ENCODE measurements at places on chromosomes 7 and 10.

- DNase-seq = no peak
Measured at GRCh38 chr7:46461334-46461777, 540.3 kb upstream of the IGFBP3 start.

DNA sequence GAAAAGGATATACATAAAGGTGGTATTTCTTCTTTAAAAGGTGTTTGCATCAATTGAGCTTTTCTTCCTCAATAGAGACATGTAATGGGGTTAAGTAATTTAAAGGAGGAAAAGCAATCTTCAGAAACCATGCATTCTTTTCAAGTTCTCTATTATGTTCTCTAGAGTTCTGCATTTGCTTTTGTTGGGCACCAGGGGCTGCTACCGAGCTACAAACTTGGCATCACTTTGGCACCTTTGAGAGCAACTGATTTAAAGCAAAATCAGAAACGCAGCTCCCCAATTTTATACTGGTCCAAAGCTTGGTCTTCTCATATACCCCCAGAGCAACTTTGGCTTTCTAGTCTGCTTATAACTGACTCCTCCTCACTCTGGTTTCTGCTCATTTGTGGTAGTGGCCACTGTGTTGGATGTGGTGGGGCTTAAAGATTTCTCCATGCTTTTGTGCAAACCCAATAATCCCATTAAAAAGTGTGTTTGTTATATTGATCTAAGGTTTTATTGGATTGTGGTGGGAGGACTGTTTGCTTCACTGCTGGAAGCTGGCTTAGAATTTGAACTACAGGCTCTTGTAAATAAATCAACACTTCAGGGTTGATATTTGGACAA is 712.1 kb downstream of the PHTF2 start:
- DNase-seq = no peak

DNA sequence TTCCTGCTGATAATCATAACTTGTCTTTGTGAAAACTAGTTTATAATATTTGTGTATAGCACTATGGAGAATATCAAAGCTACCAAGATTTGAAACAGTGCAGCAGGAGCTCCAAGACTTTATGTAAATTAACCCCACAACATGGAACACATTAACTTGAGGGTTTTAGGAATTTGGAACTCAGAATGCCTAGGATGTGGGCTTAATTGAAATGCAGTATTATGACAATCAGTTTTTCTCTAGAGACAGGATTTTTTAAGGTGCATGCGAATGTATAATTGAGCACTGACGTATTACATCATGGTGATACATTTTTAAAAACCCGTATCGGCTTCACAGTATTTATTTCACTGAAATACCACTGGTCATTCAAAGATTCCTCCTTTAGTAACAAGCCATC is 313.1 kb upstream of the DGKB start:
- DNase-seq = no peak

DNA sequence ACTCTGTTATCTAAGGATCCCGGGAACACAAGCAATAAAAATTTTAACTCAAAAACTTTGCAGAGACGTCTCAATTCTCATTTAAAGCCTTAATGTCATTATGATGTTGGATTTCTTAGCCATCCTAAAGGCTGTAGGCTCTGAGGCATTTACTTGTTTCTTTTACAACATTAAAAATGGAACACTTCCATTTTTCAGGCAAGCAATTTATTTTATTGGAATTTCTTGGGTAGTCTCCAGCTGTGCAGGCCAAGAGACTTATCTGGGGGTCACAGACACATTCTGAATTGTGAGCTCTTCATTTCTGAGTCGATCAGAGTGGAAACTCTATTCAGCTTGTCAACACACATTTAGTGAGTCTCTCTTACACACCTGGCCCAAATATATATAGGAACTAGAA is 48.0 kb upstream of the KIF5B start:
- DNase-seq = no peak

- peak; percentile 28 for DNase-seq
Measured at GRCh38 chr7:104848138-104848990, 165.6 kb upstream of the KMT2E start.

DNA sequence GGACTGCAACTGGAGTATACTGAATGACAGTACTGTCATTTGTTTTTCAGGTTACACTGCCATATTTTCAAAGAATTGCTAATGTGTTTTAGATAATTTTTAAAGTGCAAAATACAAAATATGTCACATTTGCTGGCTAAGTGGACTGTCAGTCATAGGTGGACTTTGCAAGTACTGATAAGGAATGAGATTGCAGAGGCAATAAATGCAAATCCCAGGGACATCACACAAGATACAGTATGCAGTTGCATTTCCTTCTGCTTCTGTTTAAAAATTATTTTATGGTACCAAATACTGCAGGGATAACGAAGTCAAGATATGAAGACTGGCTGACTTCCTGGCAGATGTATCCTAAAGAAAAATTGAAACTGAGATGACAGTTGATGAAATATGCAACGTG is 237.6 kb upstream of the MAGI2 start:
- DNase-seq = no peak

DNA sequence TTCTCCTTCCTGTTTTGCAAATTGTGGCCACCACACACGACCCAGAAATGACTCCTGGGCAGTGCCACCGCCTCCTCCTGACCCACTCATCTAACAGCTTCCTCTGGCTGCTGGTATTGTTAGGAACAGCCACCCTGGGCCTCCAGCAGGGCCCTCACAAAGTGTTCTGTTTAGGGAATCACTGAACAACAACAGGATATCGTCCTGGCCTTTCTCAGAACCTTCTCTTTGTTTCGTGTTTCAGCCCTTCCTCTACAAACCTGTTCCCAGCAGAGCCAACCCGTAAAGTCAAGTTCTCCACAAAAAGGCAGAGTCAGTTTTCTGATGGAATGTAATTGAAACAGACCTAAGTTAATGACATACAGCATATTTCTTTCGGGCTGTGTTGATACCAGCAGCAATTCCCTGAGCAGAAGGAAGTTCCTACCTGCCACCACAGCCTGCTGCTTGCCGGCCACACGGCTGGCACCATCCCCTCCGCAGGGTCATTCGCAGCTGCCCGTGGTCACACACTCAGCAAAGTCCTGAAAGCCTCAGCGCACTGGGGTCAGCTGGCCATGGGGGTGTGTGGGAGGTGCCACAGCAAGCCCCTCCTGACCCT is 91.7 kb upstream of the PITRM1 start:
- no peak for DNase-seq

GRCh38 chr7:67771846-67772605 is 775.4 kb downstream of the TYW1 start:
- DNase-seq = no peak

- DNase-seq = no peak
Measured at GRCh38 chr7:36496576-36496975, 106.9 kb downstream of the ANLN start.

- DNase-seq = no peak
Measured at GRCh38 chr7:80588591-80588990, 49.9 kb upstream of the CD36 start.

GRCh38 chr7:1323178-1324027 is 90.7 kb downstream of the UNCX start:
- no peak for DNase-seq

DNA sequence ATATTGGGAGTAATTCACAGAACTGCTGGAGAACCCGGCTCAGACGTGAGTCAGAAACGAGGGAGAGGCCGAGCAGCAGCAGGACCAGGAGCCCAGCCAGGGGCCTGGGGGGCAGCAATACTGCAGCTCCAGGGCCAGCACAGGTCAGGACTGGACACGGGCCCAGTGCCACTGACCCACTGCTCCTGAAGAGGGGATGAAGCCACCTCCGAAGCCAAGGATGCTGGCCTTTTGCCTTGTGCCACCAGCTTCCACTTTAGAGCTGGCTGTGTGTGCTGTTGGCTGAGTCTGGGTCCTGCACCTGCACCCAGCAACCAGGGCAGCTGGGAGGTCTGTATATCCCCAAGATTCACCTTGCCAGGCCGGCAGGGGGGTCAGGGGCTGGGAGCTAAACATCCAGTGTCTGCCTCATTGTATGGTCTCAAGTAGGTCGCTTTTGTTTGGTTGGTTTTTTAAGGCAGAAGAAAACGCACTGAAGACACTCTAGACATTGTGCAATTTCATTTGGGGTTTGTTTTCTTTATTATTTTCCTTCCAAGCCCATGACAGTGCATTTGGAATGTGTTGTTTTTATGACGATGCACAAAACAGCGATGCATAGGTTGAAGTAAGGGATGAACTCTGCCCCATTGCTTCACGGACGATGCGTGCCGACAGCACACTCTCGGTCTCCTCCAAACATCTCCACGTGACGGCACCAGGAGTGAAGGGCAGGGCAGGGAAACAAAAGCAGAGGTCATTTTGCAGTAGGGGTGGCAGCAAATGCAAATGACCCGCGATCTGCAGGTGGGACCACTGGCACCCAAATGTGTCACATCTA is 27.7 kb upstream of the INSIG1 start:
- DNase-seq = no peak

- no peak for DNase-seq
Measured at GRCh38 chr10:130799532-130799931, 512.0 kb downstream of the TCERG1L start.

GRCh38 chr7:123797673-123798531 is 47.1 kb upstream of the HYAL4 start:
- no peak for DNase-seq

DNA sequence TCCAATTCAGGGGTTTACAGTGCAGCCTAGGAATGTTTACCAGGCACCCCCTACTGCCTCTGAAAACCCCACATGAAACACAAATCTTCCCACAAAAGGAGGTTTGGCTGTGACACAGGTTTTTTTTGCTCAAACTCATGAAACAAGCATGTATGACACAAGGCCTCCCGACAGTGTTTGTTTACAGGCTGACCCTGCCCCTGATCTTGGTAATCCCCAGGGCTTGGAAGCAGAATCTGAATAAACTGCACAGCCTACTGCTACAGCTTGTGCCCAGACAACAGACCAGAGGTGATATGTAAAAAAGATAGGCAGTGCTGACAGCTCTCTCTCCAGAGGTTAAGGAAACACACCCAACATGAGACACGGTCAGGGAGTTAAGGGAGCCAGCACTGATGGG is 184.2 kb downstream of the KMT2E start:
- no peak for DNase-seq

Measured in GM18507 (cell line).